ENCODE measurements at places on chromosomes 16 and 17. TPM values are rescaled to one million over a fixed set of nuclear protein-coding genes. Genes with fewer than 3 reads are reported as not detected.
A peak's percentile ranks its signal among the peaks of the same experiment; 100 is the strongest.

- H3K27ac ChIP-seq = no peak overlapping the region
- peaks cover 3% of the 10 kb centered on the region for H3K4me1 ChIP-seq
- no peak for DNase-seq
- no peak overlapping the region for H3K4me3 ChIP-seq
- no peaks in the 10 kb centered on the region for H3K36me3 ChIP-seq
These were observed 75.0 kb downstream of the RPTOR start for GRCh38 chr17:80619535-80620235.

- H3K4me1 ChIP-seq = no peaks in the 10 kb centered on the region
- H3K27me3 ChIP-seq = peaks cover 51% of the 10 kb centered on the region
- no peak overlapping the region for H3K4me3 ChIP-seq
- no peaks in the 10 kb centered on the region for H3K36me3 ChIP-seq
- no peak for DNase-seq
- H3K27ac ChIP-seq = no peak overlapping the region
These were observed 33.2 kb downstream of the COX4I1 start for GRCh38 chr16:85832570-85833218.

DNA sequence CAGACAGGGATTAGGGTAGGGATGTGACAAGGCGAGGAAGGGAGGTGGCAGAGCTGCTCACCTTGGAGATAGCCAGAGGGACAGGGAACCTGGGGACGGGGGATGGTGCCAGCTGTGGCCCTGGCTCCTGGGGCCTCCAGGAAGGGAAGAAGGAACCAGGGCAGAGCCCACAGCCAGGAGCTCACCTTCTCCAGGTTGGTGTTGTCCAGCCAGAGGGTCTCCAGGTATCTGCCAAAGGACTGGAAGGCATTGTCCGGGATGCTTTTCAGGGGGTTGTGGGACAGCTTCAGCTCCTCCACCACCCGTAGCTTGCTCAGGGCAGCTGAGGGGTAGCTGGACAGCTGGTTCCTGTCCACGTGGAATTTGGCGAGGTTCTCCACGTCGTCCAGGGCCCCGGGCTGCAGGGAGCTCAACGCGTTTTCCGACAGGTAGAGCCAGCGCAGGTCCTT, 801 bp downstream of the CHAD start:
- peaks cover 20% of the 10 kb centered on the region for H3K27me3 ChIP-seq
- peaks cover 17% of the 10 kb centered on the region for H3K36me3 ChIP-seq
- H3K27ac ChIP-seq = no peak overlapping the region
- DNase-seq = no peak
- peak overlapping the region; percentile 20 for H3K4me3 ChIP-seq

DNA sequence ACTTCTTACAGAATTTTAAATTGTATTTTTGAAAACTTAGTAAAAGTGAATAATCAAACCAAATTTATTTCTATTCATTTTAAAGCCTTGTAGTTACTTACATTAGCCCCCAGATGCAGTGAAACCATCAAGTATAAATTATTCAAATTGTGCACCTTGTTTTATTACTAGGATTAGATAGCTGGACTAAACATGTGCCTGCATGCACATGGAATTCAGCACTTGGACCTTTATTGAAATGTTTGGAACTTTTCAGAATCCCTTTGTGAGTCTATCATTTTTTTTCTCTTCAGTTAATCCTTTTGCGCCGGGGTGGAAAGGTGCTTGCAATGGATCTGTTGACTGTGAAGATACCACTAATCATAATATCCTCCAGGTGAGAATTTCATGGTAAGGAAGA, 4.7 kb downstream of the ZPBP2 start:
- no peaks in the 10 kb centered on the region for H3K4me1 ChIP-seq
- H3K36me3 ChIP-seq = no peaks in the 10 kb centered on the region
- DNase-seq = no peak
- H3K27me3 ChIP-seq = peaks cover 31% of the 10 kb centered on the region
- no peak overlapping the region for H3K4me3 ChIP-seq
- no peak overlapping the region for H3K27ac ChIP-seq

DNA sequence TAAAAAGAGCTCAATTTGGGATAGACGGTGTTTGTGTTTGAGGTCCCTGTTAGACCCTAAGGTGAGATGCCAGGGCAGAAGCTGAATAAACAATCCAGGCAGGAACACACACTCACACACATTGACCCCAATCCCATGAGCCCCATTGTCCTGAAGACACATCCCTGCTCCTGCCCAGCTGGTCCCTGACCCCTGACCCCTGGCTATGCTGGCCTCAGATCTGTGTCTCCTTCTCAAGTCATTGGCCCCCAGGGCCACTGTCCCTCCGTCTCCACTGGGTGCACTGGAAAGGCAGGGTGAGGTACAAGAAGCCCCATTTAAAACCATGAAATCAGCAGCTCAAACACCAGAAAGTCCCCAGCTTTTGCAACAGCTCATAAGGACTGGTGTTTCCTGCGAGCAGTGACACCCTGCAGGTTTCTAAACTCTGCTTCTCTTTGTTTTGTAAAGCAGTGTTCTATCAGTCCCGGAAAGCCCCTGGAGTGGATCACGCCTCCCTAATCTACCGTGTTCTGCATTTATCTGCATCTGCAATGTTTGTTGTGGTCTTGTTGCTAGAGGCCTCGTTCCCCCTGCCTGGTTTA, 18.0 kb upstream of the ASGR2 start:
- peak overlapping the region; percentile 75 for H3K27ac ChIP-seq
- H3K27me3 ChIP-seq = peaks cover 9% of the 10 kb centered on the region
- no peaks in the 10 kb centered on the region for H3K36me3 ChIP-seq
- DNase-seq = no peak
- peaks cover 26% of the 10 kb centered on the region for H3K4me1 ChIP-seq

DNA sequence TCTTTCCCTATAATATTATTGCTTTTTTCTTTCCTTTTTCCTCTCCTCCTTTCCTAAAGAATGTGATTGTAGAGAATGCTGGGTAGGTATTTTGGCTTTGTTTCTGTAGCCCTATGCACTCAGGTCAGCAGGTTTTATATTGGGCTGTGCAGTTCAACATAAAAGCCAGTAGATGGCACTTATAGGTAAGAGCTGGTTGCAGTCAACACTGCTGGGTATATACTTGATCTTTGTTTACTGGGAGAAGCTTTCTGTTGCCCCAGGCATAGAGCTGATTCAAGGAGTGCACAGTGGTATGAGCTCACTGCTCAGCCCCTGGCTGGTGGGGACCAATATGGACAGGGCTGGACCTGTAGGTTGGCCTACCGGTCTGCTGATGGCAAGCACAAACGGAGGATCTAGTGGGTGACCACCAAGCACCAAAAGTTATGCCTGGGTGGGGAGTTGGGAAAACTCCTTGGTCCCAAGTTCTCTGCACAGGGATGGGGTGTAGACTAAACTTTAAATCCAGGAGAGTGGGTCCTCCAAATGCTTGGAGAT, 378.9 kb downstream of the PMP22 start:
- peaks cover 4% of the 10 kb centered on the region for H3K36me3 ChIP-seq
- no peak overlapping the region for H3K27ac ChIP-seq
- H3K4me1 ChIP-seq = no peaks in the 10 kb centered on the region
- H3K4me3 ChIP-seq = no peak overlapping the region
- H3K27me3 ChIP-seq = peaks cover 2% of the 10 kb centered on the region
- no peak for DNase-seq

GRCh38 chr16:25996052-25996451, 304.3 kb downstream of the HS3ST4 start:
- H3K27me3 ChIP-seq = peaks cover 3% of the 10 kb centered on the region
- H3K4me1 ChIP-seq = no peaks in the 10 kb centered on the region
- H3K27ac ChIP-seq = no peak overlapping the region

GRCh38 chr17:30086896-30087295, 29.7 kb upstream of the NSRP1 start:
- H3K27ac ChIP-seq = no peak overlapping the region
- no peak overlapping the region for H3K4me3 ChIP-seq
- H3K36me3 ChIP-seq = no peaks in the 10 kb centered on the region
- peaks cover 23% of the 10 kb centered on the region for H3K27me3 ChIP-seq

- H3K27ac ChIP-seq = no peak overlapping the region
- peaks cover 2% of the 10 kb centered on the region for H3K4me1 ChIP-seq
- H3K27me3 ChIP-seq = peaks cover 2% of the 10 kb centered on the region
- H3K36me3 ChIP-seq = peaks cover 6% of the 10 kb centered on the region
These were observed 58.8 kb downstream of the NT5M start for GRCh38 chr17:17361867-17362539.

GRCh38 chr17:43917348-43918025, 10.2 kb upstream of the MPP2 start:
- H3K4me3 ChIP-seq = no peak overlapping the region
- no peak overlapping the region for H3K27ac ChIP-seq
- peaks cover 55% of the 10 kb centered on the region for H3K27me3 ChIP-seq
- no peaks in the 10 kb centered on the region for H3K4me1 ChIP-seq
- DNase-seq = no peak

The PDIA2 gene
- total RNA-seq = 2.7 TPM

The HSD11B2 gene
- 4.1 TPM for total RNA-seq
